ENCODE measurements at places on chromosomes 2 and 18. TPM values are rescaled to one million over a fixed set of nuclear protein-coding genes. Genes with fewer than 3 reads are reported as not detected.

The TNS1 gene
- polyA plus RNA-seq: 93.7 TPM

The SCG2 gene
- polyA plus RNA-seq: 189 TPM

The GPC1 gene
- polyA plus RNA-seq: 23.2 TPM

The CD8B2 gene
- polyA plus RNA-seq: not detected

The CIB4 gene
- polyA plus RNA-seq: not detected

The SPIRE1 gene
- 2.9 TPM for polyA plus RNA-seq

The SLC11A1 gene
- polyA plus RNA-seq: 6.4 TPM

The SPHKAP gene
- polyA plus RNA-seq: 0.02 TPM

The GAD1 gene
- 0.84 TPM for polyA plus RNA-seq

The ALPP gene
- not detected for polyA plus RNA-seq

The GPR45 gene
- 0.09 TPM for polyA plus RNA-seq

The HOXD10 gene
- polyA plus RNA-seq: not detected

Measured in pancreas (tissue), 10 donors.